ENCODE measurements at places on chromosomes 6 and 20.

DNA sequence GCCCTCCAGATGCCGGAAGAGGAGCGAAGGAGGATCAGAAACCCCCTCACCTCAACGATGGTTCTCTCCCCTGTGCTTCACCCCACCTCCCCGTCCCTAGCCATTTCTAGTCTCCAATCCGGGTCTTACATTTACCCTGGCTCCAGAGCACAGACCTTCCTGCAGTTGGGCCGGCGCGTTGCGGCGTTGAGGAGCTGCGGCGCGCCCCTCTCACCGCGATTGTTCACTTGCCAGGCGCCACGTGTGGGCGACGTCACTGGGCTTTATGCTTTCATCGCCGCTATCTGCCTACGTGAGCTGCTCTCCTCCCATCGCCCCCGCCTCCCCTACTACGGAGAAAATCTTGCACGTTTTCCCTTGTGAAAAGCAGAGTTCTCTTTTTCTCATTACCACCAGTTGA is at the start of gene CRISP2:
TSS of gene CRISP2 (minus strand) at position 198 of the 400 bp plus-strand sequence. CDS start 4,347 bp downstream, outside the sequence.
- no peak for DNase-seq

DNA sequence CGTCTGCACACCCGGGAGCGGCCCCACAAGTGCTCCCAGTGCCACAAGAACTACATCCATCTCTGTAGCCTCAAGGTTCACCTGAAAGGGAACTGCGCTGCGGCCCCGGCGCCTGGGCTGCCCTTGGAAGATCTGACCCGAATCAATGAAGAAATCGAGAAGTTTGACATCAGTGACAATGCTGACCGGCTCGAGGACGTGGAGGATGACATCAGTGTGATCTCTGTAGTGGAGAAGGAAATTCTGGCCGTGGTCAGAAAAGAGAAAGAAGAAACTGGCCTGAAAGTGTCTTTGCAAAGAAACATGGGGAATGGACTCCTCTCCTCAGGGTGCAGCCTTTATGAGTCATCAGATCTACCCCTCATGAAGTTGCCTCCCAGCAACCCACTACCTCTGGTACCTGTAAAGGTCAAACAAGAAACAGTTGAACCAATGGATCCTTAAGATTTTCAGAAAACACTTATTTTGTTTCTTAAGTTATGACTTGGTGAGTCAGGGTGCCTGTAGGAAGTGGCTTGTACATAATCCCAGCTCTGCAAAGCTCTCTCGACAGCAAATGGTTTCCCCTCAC is 21.0 kb downstream of the PRDM1 start:
- DNase-seq = no peak

DNA sequence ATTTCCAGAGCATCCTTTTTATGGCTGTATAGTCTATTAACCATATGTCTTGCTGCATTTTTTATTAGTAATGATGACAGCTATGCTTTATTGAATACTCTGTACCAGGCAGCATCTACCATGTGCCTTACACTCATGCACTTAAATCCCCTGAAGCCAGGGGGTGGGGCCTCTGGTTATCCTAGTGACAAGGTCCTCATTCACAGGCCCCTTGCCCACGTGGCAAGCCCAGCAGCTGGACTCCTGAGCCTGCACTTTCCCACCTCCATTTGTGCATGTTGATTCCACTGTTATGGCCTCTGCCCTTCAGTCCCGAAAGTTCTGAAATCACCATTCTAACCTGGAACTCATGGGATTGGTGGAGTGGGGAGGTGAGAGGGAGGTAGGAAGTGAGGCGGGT is 22.3 kb downstream of the ACTR5 start:
- no peak for DNase-seq

- no peak for DNase-seq
These were observed 114.4 kb downstream of the SOD2 start for GRCh38 chr6:159578629-159579028.

- DNase-seq = no peak
These were observed 197.6 kb upstream of the PMEPA1 start for GRCh38 chr20:57907131-57908000.

- DNase-seq = no peak
These were observed 248.5 kb downstream of the TSHZ2 start for GRCh38 chr20:53220482-53221307.

DNA sequence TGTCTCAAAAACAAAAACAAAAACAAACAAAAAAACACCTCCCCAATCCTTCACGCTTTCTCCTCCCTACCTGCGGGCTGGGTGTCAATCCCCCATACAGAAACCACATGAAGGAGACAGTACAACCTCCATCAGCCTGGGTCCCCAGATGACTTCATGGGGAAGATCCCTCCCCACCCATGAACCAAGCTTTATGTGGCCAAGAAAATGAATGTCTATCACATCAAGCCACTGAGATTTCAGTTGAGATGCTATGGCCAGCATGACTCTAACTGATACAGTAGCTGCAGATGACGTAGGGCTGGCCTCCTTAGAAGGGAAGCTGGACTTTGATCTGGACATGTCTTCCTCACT is 21.2 kb upstream of the BNIP5 start:
- DNase-seq = no peak

DNA sequence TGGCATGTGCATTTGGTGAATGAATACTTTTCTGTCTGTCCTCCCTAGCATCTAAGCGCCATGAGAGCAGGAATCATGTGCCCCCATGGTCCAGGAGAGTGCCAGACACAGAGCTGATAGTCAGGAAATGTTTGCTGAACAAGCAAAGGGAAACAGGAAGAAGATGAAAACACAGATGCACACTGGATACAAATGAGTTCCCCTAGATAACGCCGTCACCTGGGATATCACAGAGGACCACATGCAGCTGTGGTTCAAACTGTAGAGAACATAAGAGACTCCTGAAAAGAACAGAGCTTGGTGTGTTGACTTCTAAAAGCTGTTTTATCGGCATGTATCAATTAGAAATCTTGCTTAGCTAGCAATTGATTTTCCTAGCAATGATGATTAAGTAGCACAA is 293.7 kb downstream of the BTBD3 start:
- DNase-seq = no peak

DNA sequence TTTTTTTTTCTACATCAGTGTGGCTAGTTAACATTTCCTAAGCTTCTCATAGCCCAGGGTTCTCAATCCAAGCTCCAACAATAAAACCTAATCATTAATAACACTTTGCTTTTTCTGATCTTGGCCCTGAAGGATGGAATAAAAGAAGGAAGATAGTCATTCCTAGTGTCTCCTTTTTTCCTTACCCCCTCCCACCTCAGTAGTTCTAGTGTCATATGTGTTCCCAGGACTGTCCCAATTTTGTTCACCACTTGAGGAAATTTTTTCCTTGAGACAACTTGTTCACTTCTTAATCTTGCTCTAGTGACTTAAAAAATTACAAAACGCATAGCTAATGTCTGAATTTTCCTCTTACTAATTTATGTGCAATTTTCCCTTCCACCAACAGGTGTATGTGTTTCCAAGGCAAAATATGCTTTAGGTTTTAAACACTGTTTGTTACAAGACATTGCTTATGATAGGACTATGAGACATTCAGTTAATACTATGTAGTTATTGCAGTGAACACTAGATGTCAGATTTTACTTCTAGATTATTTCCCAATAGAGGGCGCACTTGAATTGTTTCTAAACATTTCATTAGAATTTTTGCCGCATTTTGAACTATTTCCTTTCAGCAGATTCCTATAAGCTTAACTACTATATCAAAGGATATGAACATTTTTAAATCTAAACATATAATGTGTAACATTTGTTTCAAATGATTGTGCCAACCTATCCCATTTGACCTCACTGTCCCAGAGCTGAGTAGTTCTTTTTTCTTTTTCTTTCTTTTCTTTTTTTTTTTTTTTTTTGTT is 18.5 kb upstream of the C6orf141 start:
- DNase-seq = no peak

GRCh38 chr20:59392736-59393135 is 92.3 kb downstream of the EDN3 start:
- DNase-seq = no peak

DNA sequence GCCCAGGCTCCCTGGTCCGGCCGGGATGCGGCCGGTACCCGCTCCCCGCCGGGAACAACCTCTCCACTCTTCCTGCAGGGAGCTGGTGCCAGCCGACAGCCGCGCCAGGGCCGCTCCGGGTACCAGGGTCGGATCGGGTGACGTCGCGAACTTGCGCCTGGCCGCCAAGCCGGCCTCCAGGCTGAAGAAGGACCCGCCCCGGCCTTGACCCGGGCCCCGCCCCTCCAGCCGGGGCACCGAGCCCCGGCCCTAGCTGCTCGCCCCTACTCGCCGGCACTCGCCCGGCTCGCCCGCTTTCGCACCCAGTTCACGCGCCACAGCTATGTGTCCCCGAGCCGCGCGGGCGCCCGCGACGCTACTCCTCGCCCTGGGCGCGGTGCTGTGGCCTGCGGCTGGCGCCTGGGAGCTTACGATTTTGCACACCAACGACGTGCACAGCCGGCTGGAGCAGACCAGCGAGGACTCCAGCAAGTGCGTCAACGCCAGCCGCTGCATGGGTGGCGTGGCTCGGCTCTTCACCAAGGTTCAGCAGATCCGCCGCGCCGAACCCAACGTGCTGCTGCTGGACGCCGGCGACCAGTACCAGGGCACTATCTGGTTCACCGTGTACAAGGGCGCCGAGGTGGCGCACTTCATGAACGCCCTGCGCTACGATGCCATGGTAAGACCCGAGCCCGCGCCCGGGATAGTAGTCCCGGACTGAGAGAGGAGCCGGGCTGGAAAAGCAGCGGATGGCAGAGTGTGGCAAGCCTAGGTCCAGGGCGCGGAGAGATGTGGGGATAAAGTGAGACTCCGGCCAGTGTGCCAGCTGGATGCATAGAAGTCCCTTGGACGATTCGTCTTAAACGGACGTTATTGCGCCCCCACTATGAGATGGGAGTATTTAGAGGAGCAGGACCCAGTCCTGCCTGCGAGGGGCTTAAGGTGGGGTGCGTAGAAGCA is at the start of gene NT5E:
TSS of gene NT5E (plus strand) at position 266 of the 942 bp plus-strand sequence. CDS start at position 323, 57 bp downstream.
- no peak for DNase-seq

DNA sequence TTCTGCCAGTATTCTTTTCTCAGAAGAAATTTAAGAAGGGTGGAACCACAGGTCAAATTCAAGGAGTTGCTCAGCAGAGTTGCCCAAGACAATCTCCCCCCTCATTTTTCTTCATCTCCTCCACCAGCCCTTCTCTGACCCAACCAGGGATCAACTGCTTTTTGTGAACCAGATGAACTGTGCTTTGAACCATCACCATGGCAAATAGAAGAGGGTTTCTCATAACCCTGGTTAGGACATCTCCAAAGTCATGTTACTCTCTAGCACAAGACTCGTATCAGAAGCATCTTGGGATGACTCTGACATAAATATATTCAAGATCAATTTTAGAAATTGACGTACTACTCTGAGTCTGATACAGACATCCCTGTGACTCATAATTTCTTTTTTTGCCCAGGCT is 130.7 kb downstream of the ALDH8A1 start:
- DNase-seq = no peak

GRCh38 chr20:16003310-16003709 is 569.9 kb downstream of the KIF16B start:
- no peak for DNase-seq
